Epithelial cell of alveolus of lung (primary cell): ENCODE measurements at places on chromosomes 12 and 14. TPM values are rescaled to one million over a fixed set of nuclear protein-coding genes. Genes with fewer than 3 reads are reported as not detected.

NOVA1 gene
- 1.7 and 6.1 TPM in 2 replicates for total RNA-seq

RPL10L gene
- not detected in 2 replicates for total RNA-seq

KCNH3 gene
- 0.08 and 0.26 TPM in 2 replicates for total RNA-seq

CAPZA3 gene
- total RNA-seq: not detected in 2 replicates

GMPR2 gene
- 60.1 and 72.7 TPM in 2 replicates for total RNA-seq

CORO1C gene
- 74.1 and 103 TPM in 2 replicates for total RNA-seq

BCDIN3D gene
- total RNA-seq: 2.6 and 4.2 TPM in 2 replicates

PROX2 gene
- total RNA-seq: not detected in 2 replicates

CLEC1B gene
- not detected in 2 replicates for total RNA-seq

RECQL gene
- 37.4 and 66.6 TPM in 2 replicates for total RNA-seq

TSPAN19 gene
- 0.13 TPM in 1 of 2 replicates, not detected in the other for total RNA-seq

LHX5 gene
- not detected in 2 replicates for total RNA-seq

ITGA5 gene
- total RNA-seq: 127 and 621 TPM in 2 replicates

KLRG1 gene
- total RNA-seq: 1.4 and 3.0 TPM in 2 replicates

C12orf75 gene
- 12.9 and 131 TPM in 2 replicates for total RNA-seq

FSCB gene
- not detected in 2 replicates for total RNA-seq

B4GALNT1 gene
- 0.08 and 7.6 TPM in 2 replicates for total RNA-seq

BICDL1 gene
- total RNA-seq: under 0.01 TPM in 1 of 2 replicates, not detected in the other

DPPA3 gene
- not detected in 2 replicates for total RNA-seq
